Stimulated activated CD4-positive, alpha-beta T cell treated with anti-CD3 and anti-CD28 coated beads, Interleukin-1b, Interleukin-23, amount 100 ng/mL, for 1 hour (primary cell): ENCODE measurements at places on chromosomes 2 and 18.
A peak's percentile ranks its signal among the peaks of the same experiment; 100 is the strongest.

- DNase-seq: no peak
Observed at GRCh38 chr2:71693286-71694270, 240.2 kb downstream of the DYSF start.

DNA sequence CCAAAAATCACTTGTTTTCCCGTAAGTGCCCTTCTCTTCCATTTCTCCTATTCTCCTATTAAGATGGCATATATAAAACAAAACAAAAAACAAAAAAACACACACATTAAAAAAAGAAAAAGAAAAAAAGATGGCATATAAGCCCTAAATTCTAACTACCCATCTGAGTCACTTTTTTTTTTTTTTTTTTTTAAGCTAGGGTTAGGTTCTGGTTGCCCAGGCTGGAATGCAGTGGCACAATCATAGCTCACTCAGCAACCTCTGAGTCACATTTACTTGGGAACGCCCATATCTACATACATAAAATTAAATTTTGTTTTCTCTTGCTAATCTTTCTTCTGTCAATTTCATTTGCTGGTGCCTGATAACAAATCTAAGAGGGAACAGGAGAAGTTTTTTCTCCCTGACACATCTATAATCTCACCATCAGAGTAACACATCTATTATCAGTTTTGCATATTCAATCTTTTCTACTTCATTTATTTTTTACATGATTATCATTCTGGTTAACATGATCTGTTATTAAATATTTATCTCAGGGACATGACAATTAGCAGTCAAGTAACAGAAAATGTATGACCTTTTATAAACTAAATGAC is 52.1 kb downstream of the EEF1B2 start:
- DNase-seq: no peak

GRCh38 chr2:122182616-122183355 is 427.3 kb downstream of the TSN start:
- DNase-seq: no peak

DNA sequence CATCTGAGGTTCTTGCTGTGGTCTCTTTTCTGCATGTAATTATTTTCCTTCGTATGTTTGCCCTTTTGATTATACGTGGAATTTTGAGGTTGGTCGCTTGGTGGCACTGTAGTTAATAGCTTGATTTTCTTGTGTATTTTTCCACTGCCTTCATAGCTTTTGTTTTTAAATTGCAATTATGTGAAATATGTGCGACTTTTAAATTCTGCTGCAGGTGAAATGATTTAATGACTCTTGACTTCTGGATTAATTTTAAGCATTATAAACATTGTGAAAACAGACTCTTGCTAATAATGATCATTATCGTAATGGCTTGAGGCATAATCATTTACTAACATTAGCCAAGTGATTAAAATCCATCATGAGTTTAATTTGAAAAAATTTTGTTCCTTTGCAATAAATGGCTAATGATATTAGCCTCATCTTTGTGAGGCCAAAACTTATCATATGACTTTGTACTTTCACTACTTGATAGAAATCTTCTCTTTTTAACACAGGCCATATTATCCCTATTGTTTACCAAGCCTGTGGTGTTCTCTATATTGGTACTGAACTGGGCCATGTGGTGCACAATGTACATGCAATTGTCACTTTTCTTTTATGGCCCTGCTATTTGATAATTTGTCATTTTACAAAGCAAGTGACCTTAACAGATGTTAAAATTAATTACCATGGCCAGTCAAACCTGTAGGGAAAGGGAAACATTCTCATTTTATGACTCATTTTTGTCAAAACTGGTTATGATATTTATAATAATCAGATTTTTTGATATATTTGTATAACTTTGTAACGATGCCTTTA is 62.8 kb upstream of the NEUROD1 start:
- DNase-seq: peak; percentile 1

GRCh38 chr2:133352719-133353118 is 215.5 kb downstream of the NCKAP5 start:
- no peak for DNase-seq

DNA sequence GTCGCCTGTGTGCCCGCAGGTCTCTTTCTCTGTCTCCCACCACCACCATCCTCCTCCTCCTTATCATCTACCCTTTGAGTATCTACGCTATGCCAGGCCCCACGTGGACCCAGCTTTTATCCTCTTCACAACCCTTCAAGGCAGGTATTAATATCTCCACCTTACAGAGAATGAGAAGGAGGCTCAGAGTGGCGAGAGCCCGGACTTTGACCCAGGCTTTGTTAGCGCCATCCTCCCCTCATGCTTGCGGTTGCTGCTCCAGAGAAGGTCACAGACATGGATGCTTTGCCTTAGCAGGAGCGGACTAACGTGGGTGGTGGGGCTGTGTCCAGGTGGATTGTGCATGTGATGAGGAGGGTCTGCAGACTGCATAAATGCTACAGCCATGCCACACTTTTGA is 119.8 kb downstream of the CELF4 start:
- DNase-seq: no peak
